Activated CD4-positive, alpha-beta T cell treated with anti-CD3 and anti-CD28 coated beads, Interleukin-2, amount 10 ng/mL, durations not matched to agents 7 days and 5 days (primary cell): ENCODE measurements at places on chromosomes 1 and 21.

GRCh38 chr21:43353282-43354025, 73.5 kb downstream of the SIK1 start:
- DNase-seq = no peak

- peak; percentile 67 for DNase-seq
Measured at GRCh38 chr1:192809307-192810252, 741 bp downstream of the RGS2 start.

DNA sequence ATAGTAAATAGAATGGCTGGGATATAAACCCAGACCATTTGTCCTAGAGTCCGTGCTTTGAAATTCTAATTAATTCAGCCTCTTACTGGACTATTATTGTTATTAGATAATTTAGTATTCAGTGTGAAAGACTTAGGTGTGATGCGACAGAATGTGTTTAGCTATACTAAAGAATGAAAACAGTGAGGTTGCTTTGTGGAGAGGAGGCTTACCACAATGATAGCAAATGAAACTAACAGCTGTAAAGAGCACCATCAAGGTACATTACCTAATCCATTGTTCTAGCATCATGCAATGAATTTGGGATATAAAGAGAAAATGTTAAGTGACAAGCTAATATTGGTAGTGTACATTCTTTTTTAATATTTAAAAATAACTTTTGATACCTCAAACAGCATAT, 911.1 kb downstream of the KCNT2 start:
- no peak for DNase-seq

DNA sequence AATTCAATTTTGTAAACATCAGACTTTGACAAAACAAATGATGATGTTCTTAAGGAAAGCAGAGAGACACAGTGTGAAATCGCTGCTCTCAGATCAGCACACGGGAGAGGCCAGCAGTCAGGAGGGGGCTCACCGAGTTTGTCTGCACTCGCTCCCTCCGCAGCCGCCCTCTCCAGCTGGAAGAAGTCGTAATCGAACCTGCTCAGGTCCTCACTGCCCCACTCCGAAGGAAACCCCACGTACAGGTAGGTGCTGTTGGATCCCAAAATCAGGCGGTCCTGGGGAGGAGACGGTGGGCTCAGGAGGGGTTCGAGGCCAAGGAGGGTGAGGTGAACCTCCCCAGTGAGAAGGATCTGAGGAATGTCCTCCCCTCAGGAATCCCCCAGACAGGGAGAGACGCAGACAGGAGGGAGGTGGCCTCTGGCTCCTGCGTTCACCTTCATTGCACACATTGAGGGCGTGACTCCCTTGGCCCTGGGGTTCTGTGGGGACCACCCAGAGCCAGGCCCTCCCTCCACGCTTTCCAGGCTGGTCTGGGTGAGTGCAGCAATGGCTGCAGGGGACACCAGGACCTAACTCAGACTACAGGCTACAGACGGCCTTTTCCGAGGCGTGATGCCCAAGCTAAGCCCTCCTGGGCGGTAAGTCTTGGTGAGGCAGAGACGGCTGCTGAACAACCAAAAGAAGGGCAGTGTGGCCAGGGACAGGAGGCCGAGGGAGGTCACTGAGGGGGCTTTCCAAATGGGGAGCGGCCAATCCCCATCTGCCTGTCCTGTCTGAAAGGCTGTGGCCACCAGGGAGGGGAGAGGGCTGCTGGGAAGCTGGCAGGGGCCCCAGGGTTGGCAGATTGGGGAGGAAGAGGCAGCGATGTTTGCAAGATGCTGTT, 65.5 kb downstream of the SCCPDH start:
- no peak for DNase-seq

DNA sequence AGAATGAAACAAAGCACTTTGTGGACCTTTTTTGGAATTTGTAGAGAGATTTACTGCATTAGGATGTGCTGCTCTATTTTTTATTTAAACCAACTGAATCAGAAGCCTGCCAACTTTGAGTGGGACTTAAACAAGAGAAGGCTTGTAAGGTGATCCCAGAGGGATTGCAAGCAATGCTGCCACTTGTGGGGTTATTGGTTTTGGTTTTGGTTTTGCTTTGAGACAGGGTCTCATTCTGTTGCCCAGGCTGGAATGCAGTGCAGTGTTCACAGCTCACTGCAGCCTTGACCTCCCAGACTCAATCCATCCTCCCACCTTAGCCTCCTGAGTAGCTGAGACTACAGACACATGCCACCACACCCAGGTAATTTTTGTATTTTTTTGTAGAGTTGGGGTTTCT, 32.2 kb upstream of the GNG5 start:
- no peak for DNase-seq

DNA sequence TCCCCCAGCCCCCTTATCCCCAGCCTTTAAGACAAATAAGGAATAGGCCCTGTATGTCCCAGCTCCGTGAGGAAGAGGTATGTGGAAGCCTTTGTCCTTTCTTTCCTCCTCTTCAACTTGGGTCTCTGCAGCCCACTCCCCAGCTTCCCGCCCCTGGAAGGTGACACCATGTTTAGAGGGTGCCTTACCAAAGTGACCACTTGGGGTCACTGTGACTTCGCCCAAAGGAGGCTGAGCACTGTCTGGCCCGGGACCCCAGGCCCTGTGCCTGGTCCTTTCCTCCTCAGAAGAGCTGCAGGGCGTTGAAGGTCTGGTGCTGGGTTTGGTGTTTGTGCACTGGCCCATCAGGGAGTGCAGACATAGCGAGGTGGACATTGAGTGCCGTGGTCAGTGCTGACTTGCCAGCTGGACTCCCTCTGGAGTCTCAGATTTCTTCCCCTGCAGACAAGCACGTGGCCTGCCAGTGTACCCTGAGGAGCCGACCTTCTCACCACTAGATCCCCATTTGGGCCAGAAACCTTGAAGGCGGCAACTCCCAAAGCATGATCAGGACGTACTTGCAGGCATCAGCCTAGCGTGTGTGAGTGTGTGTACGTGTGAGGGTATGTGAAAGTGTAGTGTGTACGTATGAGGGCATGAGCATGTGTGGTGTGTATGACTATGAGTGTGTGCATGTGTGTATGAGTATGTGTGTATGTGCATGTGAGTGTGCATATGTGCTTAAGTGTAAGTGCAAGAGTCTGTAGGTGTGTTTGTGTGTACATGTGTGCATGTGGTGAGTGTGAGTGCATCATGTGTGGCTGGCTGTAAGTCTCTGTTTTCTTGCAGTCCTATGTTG, 181.4 kb upstream of the KIAA0040 start:
- peak; percentile 8 for DNase-seq

DNA sequence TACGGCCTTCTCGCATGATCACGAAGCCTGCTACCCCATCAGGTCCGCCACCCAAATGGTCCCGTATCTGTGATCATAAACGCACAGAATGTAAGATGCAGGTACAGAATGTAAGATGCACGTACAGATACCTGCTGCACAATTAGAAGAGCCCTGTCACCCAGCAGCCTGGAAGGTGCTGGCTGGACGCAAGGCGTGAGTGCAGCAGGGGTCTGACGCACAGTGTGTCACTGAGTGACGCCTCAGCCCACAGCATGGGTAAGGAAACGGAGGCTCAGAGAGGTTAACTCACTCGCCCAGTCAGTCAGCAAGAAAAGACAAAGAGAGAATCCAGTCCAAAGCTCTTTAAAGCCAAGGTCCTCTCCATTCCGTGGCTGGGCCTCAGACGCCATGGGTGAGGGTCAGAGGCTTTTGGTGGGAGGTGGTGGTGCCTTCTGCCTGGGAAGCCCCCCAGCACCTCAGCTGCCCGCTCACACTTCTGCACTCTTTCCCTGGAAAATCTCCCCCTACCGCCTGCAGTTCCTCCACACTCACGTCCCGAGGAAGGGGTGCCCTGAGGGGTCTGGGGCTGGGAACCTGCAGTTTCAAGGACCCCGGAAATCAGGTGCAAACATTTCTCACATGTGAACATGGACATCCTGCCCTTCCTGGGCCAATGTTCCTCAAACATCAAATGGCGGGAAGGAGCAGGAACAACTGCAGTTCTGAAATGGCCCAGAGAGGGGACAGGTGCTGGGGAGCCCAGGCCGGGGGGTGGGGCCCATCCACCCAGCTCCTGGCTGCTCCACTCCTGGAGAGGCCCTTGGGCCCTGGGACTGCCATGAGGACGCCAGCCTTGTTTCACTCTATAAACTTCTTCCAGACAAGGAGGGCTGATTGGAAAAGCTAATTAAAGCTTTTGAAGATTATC, 59.4 kb downstream of the SLC66A1 start:
- DNase-seq = no peak

- no peak for DNase-seq
Measured at GRCh38 chr1:23392125-23392855, 22.7 kb upstream of the ZNF436 start.

- no peak for DNase-seq
Measured at GRCh38 chr1:234891427-234891826, 237.2 kb downstream of the TOMM20 start.

DNA sequence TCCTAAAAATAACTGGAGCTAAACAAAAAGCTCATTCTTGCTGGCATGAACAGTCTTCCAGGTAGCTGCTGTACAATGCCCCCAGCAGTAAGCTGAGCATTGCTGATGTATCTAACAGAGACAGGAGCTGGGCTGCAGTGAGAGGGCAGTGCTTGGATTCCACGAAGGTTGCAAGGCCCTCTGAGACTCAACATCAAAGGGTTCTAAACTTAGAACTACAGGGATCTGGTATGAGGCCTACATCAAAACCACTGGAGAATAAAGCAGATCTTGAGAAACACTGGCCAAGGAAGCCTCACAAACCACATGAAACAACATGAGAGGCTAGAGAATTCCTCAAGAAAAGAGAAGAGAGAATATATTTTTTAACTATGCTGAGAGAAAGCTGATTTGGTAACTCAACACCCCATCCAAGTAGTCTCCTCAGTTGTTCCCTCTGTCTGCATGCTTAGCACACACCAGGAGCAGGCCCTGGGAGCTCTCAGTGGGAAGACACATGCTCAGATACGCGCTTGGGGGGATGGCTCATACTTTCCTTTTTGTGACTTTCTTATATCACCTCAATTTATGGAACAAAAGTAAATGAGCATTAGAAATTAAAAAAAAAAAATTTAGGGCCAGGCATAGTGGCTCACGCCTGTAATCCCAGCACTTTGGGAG, 27.7 kb downstream of the DSTYK start:
- DNase-seq = no peak

GRCh38 chr1:170296211-170296610, 150.5 kb downstream of the NTMT2 start:
- DNase-seq = no peak
